ENCODE measurements at places on chromosomes 12 and 14. TPM values are rescaled to one million over a fixed set of nuclear protein-coding genes. Genes with fewer than 3 reads are reported as not detected.
A peak's percentile ranks its signal among the peaks of the same experiment; 100 is the strongest.

Gene DEGS2
- total RNA-seq: 0.11 TPM

Gene CD9
- 22.7 TPM for total RNA-seq

Gene TAS2R30
- total RNA-seq: 1.5 TPM

GRCh38 chr12:42135259-42135814 is 9.3 kb downstream of the GXYLT1 start:
- DNase-seq: no peak

DNA sequence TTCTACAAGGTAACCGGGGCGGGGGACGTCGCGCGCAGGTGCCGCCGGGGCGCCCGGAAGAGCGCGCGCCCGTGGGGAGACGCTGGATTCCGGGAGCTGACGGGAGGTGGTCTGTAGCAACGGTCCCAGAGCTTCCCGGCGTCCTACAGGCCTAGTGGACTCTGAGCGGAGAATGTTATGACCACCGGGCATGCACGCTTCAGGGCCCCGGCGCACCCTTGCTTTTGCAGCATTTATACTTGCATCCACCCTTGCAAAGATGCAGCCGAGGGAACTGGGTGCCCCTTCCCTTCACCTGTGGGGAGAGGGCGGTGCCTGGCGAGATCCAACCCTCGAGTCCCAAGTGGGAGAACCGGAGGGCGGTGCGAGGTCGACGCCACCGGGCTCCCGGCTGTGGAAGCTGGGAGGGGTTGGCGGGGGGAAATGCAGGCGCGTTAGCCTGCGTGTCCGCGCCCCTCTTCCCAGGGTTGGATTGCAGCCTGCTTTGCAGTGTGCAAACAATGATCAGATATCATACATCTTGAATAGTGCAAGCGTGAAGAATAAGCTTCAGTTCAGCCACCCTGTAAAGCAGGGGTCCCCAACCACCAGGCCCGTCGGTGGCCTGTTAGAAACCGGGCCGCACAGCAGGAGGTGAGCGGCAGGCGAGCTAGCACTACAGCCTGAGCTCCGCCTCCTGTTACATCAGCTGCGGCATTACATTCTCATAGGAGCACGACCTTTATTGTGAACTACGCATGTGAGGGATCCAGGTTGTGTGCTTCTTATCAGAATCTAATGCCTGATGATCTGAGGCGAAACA is 576 bp downstream of the ERP29 start:
- peak; percentile 52 for DNase-seq

Gene NPFF
- not detected for total RNA-seq
